Iris pigment epithelial cell (primary cell): ENCODE measurements at places on chromosomes 2 and 18.
A peak's percentile ranks its signal among the peaks of the same experiment; 100 is the strongest.

DNA sequence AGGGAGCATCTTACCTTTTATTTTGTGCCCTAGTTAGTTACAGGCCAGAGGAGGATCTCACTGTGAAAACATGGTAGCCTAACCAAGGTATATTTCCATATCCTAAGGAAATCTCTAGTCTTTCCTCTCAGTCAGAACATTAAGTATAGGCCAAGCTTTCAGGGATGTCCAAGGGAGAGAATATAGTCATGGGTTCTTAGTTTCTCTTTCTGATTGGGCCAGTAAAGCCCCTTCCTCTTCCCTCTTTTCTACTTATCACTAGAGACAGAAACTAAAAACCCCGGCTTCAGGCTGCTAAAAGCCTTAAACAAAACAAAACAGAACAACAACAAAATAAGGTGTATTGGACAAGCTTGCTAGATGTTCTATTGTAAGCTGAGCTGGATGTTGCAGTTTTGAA is 44.3 kb upstream of the TNFRSF11A start:
- no peak for DNase-seq

- DNase-seq = no peak
Observed at GRCh38 chr2:4404363-4404762, 701.0 kb downstream of the DCDC2C start.

GRCh38 chr2:237488295-237488694 is 1.2 kb downstream of the MLPH start:
- no peak for DNase-seq

- DNase-seq = no peak
Observed at GRCh38 chr2:238059505-238059904, 1.3 kb upstream of the SCLY start.

DNA sequence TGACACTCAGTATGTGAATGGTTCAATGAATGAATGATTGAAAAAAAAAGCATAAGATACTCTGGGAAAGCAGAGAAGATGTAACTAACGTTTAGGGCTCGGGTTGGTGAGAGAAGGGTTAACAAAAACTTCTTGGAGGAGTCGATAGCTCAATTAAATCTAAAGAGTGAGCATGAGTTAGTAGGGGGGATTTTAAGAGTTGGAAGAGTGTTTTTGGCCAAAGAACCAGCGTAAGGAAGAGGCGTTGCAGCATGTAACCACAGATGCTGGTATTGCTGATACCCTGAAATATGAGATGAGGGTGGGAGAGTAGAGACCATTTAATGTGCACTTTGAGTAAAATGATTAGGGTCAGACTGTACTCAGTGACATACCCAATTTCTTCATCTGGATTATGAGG is 14.5 kb downstream of the ARHGAP28 start:
- no peak for DNase-seq

DNA sequence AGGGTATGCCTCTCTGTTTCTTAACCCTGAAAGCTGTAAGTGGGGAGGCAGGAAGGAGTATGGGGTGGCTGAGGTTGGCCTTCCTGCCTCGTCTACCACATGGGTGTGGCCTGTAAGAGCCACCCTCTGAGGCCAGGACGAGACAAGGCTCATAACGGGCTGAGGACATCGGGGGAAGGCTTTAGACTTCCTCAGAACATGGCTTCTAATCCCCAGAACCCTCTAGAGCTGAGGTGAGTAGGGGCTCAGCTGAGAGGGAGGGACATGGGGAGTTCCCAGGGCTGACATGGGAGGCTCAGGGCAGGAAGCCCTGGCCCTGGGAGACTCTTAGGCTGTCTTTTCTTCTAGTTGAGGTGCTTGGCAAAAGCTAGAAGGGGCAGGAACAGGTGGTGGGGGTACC is 36.7 kb downstream of the EMX1 start:
- no peak for DNase-seq

DNA sequence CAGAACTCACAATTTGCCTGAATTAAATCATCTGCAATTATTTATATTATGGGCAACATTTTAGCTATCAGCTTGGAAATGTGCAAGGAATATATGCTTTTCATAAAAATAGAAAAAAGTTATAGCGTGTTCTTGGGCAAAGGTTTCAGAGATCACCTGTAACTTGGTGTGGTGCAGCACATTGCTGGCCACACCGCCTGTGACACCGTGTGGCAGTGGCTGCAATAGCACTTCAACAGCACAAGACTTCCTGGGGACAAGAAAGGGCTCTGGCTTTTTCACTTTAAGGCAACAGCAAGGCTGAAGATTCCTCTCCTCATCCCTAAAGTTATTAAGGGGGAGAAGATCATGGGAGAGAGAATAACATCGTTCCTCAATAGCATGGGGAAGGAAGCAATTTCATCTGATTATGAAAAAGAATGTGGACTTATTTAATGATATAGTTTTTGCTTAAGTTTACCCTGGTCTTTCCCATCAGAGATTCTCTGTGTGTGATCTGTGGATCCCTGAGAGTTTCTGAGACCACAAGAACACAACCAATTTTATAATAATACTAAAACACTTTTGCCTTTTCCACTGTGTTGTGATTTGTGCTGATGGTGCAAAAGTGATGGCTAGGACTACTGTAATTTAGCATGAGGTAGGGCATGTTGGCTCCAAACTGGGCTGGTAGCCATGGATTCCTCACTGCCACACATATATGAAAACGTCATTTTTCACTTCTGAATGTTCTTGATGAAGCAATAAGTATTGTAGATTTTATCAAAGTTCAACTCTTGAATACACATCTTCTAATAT is 15.0 kb upstream of the SERPINB3 start:
- no peak for DNase-seq

DNA sequence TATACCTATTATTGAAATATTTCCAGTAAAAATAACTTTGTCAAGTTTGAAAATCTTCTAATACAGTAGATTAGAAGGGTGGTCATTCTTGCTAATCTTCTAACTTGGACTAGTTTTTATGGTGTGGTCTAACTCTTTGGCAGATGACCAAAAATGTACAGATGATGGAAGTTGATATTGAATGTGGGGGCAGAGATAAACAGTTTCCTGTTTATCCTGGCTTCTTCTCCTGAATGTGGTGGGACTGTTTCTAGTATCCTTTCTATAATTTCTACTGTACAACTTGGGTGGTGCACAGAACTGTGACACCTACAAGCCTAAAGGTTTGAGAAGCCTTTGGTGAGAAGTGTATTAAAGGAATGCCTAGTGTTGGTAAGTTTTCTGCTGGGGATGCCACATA is 178.7 kb downstream of the PDE11A start:
- no peak for DNase-seq

GRCh38 chr2:210049831-210050230 is 47.4 kb downstream of the RPE start:
- no peak for DNase-seq

- DNase-seq = no peak
Observed at GRCh38 chr18:72612894-72613533, 68.9 kb upstream of the CBLN2 start.

- DNase-seq = no peak
Observed at GRCh38 chr2:128772671-128773070, 454.0 kb upstream of the HS6ST1 start.

GRCh38 chr2:219752726-219753125 is 125.3 kb downstream of the SLC4A3 start:
- DNase-seq = peak; percentile 25

DNA sequence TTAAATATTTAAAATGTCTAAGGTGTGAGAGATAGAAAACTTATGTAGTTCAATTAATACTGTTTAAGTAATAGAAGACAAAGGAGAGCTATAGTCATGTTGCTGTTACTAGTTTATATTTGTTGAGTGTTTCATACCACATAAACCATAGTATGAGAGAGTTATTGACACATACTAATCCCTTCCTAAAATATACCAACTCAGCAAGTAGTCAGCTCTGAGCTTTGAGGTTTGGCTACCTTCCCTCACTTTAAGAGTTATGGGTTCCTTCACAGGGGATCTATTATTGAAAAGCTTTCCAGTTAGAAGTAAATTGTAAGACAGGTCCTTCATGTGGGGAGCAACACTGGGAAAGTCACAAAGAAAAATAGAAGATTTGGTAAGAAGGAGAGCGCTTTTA is 701.6 kb upstream of the ZEB2 start:
- peak; percentile 3 for DNase-seq

- DNase-seq = no peak
Observed at GRCh38 chr2:105329197-105329554, 359 bp downstream of the TGFBRAP1 start.

DNA sequence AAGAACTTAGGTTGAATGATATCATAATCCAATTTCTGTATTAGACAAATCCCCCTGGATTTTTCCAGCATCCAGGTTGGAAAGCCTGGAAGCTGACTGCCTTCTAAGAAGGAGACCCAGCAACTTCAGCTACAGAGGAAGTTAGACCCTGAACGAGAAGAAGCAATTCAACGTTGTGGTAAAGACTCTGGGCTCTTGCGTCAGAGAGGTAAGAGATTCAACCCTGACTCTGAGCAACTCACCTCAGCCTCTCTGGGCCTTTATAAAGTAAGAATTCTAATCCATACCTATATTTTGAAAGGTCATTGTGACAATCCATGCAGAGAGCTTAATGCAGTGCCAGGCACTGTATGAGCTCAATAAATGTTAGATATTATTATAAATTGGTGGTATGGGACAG is 9.7 kb downstream of the E2F6 start:
- DNase-seq = no peak

GRCh38 chr18:58581265-58581664 is 47.6 kb downstream of the ALPK2 start:
- peak; percentile 95 for DNase-seq

- DNase-seq = no peak
Observed at GRCh38 chr2:112150851-112151250, 12.7 kb downstream of the FBLN7 start.

DNA sequence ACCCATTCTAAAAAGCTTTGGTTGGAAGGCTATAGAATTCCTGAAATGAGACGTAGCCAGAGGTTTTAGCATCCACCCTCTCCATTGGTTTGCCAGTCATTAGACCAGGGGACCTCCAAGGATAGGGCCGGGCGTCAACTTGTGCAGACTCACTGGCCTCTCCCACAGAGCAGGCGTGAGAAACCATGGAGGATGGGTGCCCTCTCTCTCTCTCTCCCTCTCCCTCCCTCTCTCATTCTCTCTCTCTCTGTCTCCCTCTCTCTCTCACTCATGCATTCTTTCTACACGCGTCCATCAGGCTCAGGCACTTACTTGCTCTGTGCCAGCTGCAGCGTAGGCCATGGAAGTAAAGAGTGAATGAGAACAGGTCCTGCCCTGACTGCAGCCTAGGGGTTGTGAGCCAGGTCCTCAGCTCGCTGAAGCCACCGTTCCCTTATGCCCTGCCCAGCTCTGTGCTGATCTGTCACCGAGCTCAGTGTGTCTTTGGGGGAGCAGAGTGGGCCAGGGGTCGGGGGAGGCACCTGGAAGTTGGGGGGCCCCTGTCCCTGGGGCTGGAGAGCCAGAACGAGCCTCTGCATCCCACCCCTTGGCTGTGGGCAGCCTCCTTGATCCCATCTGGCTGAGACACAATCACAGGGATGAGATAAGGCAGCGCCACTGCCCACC is 304.4 kb upstream of the HS6ST1 start:
- peak; percentile 36 for DNase-seq

GRCh38 chr2:124683536-124684428 is 658.7 kb downstream of the CNTNAP5 start:
- DNase-seq = no peak

GRCh38 chr2:146262606-146263005 is 1582.2 kb upstream of the ACVR2A start:
- DNase-seq = no peak

- DNase-seq = no peak
Observed at GRCh38 chr2:231321556-231322334, 73.8 kb upstream of the B3GNT7 start.

DNA sequence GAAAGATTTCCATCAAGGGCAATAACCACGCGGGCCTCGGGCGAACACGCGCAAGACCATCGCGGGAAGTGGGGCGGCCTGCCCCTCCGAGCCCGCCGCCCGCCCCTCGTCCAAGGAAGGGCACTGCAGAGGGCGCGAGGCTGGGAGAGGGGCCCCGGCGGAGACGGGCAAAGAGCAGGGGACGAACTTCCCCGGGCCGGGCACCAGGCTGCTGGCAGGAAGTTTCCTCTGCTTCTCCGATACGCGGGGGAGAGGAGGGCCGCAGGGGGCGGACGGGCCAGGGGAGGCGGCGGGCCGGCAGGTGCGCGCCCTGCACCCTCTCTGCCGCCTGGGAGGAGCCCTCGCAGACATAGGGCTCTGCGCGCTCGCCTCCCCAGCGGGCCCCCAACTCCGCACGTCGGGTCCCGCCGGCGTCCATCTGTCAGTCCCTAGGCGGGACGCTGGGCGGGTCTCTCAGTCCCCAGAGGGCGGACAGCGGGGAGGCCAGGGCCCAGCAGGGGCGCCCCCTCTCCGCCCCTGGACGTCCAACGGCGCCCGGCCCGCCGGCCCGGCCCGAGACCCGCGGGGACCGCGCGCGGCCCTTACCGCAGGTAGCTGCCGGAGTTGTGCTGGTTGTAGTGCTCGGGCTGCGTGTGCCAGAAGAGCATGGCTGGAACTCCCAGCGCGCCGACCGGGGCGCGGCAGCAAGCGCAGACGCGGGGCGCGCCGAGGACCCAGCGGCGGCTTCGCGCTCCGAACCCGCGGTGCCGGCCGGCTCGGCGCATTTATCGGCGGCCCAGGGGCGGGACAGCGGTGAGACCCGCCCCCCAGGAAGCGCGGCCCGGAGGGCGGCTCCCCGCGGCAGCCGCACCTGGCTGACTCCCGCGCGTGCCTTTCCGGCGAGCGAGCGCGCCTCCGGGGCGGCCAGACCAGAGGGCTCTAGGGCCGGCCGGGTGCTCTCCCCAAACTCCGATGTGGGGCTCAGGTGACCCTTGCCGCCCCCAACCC is at the start of gene TFCP2L1:
TFCP2L1 (minus strand) TSS at position 740 of the 987 bp plus-strand sequence; CDS start at position 647, 93 bp downstream.
- DNase-seq = no peak

- no peak for DNase-seq
Observed at GRCh38 chr2:18129348-18129747, 250.9 kb downstream of the KCNS3 start.

- no peak for DNase-seq
Observed at GRCh38 chr18:58871514-58872420, 7.1 kb downstream of the ZNF532 start.

- DNase-seq = peak; percentile 20
Observed at GRCh38 chr2:224711859-224712665, 4.1 kb downstream of the CCDC195 start.

DNA sequence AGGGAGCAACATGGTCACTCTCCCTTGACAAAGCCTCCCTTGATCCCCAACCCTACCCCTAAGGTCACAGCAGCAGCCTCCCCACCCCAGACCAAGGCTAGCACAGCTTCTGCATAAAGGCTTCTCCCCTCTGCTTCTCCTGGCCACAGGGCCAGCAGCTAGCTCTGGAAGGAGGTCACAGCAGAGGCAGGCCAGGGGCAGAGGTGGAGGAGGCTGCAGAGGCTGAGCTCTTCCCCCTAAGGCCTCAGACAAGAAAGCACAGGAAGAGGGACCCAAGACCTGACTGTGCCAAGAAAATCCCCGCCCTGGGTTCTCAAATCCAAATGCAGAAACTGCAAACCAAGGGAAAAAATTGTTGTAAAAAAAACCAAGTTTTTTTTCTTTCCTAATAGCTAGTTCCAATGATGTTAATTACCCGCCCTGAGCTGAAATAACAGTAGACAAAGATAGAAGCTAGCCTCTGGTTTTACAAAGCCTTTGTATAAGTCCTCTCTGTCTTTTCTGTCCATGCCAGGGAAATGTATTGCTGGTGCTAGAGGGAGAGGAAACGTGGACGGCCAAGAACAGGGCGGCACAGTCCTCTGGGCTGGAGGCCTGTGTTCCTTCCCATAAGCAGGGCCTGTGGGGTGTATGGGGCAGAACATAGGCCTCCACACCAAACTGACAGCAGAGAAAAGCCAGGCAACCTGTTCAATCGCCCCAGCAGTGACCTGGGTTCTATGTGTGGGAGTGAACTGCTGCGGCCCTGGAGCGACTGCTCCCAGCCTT is 79.5 kb downstream of the POLR1A start:
- DNase-seq = no peak

GRCh38 chr2:30421604-30422443 is 25.2 kb upstream of the LCLAT1 start:
- DNase-seq = peak; percentile 39
